Activated T-cell treated with anti-CD3 and anti-CD28 coated beads for 48 hours (primary cell): ENCODE measurements at places on chromosomes 16 and 17.

GRCh38 chr16:86496262-86496928 is 13.9 kb upstream of the FOXF1 start:
- DNase-seq = no peak

- DNase-seq = peak; percentile 20
These were observed 138.9 kb upstream of the CES5A start for GRCh38 chr16:56013962-56014552.

GRCh38 chr17:13939222-13939621 is 130.1 kb upstream of the COX10 start:
- no peak for DNase-seq

- no peak for DNase-seq
These were observed 16.0 kb downstream of the MAP2K6 start for GRCh38 chr17:69430488-69430887.

- no peak for DNase-seq
These were observed 16.5 kb downstream of the GPT2 start for GRCh38 chr16:46900455-46901235.

DNA sequence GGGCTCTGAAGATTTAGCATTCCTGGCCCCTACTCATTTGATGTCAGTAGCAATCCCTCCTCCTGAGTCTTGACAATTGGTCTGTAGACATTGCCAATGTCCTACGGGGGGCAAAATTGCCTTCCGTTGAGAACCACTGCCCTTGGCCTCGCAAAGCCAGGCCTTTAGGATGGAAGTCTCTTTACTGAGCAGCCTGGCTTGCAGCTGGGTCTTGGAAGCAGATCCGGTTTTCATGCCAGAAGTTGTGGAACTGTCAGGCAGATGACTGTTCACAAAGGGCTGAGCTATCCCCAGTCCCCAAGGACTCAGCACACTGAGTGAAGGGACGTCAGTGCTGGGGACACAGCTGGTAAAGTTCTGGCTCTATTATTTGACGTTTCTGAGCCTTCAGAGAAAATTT is 83.2 kb downstream of the WSCD1 start:
- DNase-seq = no peak

DNA sequence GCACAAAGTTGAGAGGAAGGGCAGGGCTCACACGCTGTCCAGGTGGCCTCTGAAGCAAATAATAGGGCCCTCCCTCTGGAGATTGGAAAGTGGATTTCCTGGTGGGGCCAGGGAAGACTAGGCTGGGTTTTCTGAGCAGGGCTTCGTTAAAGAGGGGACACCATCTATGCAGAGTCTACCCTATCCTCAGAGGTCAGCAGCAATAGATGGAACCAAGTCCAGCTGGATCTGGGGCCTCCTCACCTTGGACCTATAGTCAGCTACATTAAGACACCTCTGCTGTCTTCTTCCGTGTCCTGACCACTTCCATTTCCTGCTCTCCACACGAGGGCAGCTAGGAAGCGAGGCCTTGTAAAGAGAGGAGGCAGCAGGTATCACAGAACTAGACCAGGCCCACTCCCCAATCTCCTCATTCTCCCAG is 14.7 kb upstream of the ST6GALNAC1 start:
- no peak for DNase-seq

GRCh38 chr17:34652021-34652555 is 72.7 kb downstream of the TMEM132E start:
- no peak for DNase-seq

- DNase-seq = no peak
These were observed 3.0 kb upstream of the RMI2 start for GRCh38 chr16:11342021-11342855.

GRCh38 chr16:66599726-66600125 is 4.8 kb upstream of the CMTM3 start:
- DNase-seq = no peak

GRCh38 chr17:1153795-1154546 is 25.8 kb downstream of the ABR start:
- DNase-seq = no peak

DNA sequence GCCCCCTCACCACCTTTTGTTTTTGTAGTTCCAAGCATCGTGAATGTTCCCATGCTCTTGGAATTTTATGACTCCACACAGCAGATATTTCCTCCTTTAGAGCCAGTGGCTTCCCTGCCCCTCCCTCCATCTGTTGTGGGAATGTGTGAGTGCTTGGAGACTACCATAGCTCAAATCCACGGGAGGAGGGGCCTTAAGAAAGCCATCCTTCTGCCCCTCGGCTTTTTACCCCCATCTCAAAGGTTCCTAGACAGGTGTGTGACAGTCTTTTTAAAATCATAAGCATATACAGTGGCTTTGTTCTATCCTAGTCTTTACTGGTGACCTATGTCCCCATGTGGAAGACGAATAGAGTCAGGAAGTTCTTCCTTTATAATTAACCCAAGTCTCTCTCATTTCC is 47.2 kb downstream of the YPEL2 start:
- no peak for DNase-seq

- DNase-seq = no peak
These were observed 19.3 kb downstream of the MMD start for GRCh38 chr17:55402374-55402773.

- no peak for DNase-seq
These were observed 403 bp upstream of the KRTAP3-1 start for GRCh38 chr17:41009301-41009760.

- DNase-seq = no peak
These were observed 17.8 kb downstream of the TELO2 start for GRCh38 chr16:1510941-1511351.

GRCh38 chr17:81803728-81804558 is at the start of gene GCGR:
TSS of gene GCGR (plus strand) at chr17:81804150. CDS start at chr17:81809019, 4,869 bp downstream.
- no peak for DNase-seq

- DNase-seq = no peak
These were observed 50.0 kb upstream of the MRPS23 start for GRCh38 chr17:57899822-57900221.

DNA sequence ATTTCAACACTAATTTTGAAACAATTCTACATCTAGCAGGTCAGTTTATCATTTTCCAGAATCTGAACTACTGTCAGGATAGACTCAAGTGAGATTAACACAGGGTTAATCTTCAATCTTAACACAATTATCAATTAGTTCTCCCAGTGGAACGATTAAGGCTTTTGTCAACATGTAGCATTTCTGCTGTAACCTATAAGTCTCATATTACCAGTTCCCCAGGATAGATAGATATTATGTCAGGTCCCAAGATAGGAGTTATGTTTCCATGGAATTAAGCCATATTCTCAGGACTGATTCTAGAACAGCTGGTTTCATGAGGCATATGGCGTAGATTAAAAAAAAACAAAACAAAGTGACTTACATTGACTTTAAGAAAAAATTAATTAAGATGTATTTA is 4.4 kb upstream of the FBF1 start:
- DNase-seq = no peak

GRCh38 chr17:7590743-7591142 is 849 bp upstream of the SOX15 start:
- no peak for DNase-seq

DNA sequence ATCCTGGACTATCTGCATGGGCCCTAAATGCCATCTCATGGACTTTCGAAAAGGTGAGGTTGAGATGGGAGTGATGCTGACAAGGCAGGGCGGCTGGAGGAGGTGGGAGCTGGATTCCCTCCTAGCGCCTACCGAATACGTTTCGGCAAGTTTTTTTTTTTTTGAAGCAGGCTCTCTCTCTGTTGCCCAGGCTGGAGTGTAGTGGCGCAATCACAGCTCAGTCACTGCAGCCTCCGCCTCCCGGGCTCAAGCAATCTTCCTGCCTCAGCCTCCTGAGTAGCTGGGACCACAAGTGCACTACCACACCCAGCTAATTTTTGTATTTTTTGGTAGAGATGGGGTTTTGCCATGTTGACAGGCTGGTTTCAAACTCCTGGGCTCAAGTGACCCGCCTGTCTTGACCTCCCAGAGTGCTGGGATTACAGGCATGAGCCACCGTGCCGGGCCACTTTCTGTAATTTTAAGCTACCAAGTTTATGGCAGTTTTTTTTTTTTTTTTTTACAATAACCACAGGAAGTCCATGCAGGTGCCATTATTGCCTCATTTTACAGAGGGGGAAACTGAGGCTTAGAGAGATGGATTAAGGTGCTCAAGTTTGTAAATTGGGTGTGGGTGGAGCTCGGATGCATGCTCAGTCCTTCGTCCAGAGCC is 246.4 kb downstream of the PRKCA start:
- DNase-seq = no peak

DNA sequence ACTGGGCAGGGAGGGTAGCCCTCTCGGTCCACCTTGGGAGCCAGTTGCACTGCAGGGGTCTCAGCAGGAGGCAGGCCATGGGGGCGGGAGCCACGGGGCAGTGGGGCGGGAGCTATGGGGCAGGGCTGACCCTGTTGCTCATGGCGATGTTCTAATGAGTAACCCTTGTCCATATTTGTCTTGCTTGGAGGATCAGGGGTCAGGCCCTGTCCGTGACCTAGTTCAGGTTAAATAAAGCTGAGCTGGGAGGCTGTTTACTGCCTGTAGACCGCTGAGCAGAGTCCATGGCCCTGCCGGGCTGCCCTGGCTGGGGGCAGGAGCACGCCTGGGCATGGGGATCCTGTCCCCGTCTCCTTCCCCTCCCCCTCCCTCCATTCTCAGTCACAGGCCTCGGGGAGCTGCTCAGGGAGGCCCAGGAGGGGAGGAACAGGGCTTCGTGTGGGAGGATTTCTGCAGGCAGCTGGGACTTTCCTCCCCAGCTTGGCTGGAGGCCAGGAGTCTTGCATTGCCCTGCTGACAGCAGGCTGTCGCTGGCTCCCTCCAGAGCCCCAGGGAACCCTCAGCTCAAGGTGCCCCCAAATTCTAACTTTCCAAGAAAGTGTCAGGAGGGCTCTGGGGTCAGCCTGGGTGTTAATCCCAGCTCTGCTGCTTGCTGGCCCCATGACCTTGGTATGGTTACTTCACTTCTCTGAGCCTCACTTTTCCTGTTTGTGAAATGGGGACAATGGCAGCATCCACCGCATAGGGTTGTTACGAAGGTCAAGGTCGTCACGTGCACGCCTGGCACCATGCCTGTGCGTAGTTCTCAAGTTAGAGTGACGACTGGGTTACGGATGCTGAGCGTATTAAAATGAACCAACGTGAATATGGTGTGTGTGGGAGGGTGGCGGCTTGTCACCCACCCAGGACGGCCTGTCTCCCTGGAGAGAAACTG is 6.1 kb upstream of the SERPINF2 start:
- DNase-seq = peak; percentile 52

DNA sequence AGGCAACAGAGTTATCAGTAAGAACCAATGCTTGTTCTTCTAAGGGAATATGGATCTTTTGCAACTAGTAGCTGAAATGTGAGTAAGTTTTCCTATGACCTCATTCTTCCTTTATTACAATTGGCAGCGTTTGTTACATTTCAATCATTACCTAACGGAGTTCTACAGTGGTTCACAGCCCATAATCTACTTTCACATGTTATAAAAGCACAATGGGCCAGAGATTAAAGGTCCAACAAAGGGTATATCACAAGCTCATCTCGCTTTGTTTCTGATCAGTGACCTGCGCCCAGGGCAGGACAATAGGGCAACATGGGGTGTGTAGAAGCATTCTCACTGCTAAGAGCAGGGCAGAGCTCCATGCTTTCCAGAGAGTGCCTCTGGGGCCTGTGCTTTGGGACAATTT is 279.9 kb upstream of the DYNLRB2 start:
- no peak for DNase-seq

GRCh38 chr17:7587420-7588151 is 2.3 kb downstream of the SOX15 start:
- no peak for DNase-seq

- DNase-seq = no peak
These were observed 62.5 kb downstream of the WDR59 start for GRCh38 chr16:74922150-74923138.

- DNase-seq = no peak
These were observed 18.5 kb downstream of the SEC14L5 start for GRCh38 chr16:4976611-4977145.

DNA sequence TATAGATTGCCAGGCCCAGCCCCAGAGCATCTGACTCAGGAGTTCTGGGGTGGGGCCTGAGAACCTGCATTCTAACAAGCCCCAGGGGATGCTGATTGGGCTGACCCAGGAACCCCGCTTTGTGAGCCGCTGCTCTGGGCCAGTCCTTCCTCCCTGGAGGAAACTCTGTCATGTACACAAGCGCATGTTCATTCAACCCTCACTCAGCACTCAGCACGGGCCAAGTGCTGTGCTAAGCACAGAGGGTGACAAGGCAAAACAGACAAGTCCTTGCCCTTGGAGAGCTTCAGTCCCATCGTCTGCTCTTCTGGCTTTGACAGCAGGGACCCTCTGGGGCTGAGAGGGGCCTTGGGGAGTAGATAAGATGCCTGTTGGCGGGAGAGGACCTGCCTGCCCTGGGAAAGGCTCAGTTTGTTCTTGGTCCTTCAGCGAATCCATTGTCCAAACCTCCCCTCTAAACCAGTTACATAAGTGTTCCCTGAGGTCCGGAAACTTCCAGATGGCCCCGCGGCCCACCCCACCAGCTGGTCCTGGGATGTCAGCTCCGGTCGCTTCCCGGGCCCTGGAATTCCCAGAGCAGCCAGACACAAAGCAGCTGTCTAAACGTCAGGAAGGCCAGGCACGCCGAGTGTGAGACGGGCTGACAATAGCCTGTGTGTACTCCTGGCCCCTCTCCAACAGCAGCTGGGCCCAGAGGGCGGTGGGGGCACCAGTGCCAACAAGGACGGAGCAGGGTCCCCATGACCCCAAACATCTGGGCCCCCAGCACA is 88.8 kb downstream of the ZDHHC7 start:
- no peak for DNase-seq

- DNase-seq = no peak
These were observed at the start of gene DOC2A for GRCh38 chr16:30010844-30011713. TSS of gene DOC2A (minus strand) at chr16:30011027. CDS start at chr16:30010222, 805 bp downstream.

DNA sequence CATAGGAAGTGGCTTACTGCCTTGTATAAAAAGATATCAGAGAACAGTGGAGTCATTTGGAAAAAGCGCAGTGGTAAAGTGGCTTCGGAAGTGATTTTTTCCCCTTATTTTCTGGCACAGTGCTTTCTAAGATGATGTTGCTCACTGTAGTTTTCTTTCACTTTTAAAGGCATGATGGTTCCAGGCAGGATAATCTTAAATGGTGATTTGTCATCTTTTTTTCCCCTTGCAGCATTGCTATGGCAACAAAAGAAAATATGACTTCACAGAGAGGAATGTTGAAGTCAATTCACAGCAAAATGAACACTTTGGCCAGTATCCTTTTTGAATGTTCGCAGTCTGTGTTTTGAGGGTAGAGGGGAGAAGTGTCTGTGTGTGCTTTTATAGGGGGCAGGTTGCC is 42.5 kb downstream of the GOSR1 start:
- DNase-seq = no peak

GRCh38 chr17:80471922-80472321 is 4.5 kb downstream of the NPTX1 start:
- DNase-seq = no peak
